Stimulated activated CD4-positive, alpha-beta T cell treated with anti-CD3 and anti-CD28 coated beads, Interleukin-1b, Interleukin-23, amount 100 ng/mL, for 1 hour (primary cell): ENCODE measurements at places on chromosomes 5 and 9.

- DNase-seq, result no peak
Observed at GRCh38 chr5:66891184-66891925, 295.2 kb downstream of the MAST4 start.

- no peak for DNase-seq
Observed at GRCh38 chr5:157677931-157678330, 6.6 kb downstream of the C5orf52 start.

DNA sequence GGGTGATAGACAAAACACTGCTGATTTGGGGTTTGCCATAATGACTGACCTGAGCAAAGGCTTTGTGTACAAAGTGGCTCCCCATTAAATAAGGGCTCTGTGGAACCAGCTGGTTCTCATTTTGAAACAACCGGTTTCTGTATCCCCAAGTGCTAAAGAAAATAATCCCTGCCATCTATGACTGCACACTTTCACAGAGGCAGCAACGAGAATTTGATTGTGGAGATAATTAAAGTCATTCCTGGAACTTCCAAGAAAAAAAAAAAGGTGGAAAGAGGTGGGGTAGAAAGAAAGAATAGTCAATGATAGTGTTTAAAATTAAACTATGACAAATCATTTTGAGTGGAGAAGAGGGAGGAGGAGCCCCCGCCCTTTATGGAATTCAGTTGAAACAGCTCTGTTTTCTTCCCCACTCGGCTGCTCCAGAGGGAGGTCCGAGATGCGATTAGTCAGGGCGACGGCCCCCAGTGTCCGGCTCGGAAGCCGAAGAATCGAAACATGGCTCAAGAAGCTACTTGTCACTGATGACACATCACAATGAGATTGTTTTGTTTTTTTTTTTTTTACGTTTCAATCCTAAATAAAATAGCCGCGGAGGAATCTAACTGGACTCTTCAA is 38.4 kb downstream of the EBF1 start:
- no peak for DNase-seq

DNA sequence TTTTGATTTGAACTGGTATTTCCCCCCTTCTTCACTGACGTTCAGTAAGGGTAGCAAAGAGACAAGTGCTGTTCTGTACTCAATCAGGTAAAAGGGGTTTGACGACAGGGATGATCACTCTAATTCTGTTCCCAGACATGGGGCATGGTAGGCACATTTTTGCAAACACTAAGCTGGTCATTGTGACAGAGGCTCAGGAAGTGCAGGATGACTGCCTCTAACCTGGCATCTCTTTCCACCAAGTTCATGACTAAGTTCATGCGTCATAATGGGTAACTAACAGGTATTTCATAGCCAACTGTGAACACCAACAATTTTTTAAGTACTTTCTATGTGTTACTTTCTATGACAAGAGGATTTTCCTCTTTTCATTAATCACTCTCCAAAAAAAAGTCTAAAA is 166.5 kb downstream of the MAPKAP1 start:
- no peak for DNase-seq

DNA sequence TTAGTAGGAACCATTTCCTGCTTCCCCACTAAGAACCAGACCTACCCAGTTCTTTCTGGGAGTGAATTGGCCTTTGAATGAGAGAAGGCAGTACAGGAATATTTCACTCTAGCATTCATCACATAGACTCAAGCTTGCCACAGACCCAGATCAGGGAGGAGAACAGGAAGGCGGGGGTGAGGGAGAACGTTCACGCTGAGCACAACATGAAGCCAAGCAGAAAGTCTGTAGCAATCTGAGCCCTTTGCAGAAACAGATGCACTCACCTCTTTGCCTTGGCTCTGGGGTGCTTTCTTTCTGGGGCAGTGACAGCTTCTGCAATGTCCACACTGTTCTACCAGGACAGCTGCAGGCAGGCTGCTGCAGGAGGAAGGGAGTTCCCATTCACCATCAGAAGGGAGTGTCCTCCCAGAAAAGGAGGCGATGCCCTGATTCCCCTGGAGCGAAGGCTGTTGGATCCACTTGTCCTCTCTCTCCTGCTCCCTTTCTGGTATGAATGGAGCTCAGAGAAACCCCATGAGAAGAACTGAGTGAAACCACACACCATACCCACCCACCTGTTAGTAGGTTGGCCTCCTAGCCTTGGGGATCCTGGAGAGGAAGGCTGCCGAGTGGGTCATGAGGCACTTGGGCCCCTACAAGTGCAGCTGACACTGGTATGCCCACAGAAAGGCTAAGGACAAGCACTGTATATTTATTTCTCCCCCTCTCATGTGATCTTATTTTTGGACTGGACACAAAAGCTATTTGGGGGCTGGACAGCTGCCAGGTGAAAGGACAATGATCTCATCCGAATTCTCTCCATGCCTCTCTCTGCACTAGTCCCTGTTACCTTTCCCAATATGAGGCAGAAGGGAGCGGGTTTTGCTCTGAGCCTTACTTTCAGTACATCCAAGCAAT is 11.7 kb upstream of the FGF1 start:
- DNase-seq, result no peak

DNA sequence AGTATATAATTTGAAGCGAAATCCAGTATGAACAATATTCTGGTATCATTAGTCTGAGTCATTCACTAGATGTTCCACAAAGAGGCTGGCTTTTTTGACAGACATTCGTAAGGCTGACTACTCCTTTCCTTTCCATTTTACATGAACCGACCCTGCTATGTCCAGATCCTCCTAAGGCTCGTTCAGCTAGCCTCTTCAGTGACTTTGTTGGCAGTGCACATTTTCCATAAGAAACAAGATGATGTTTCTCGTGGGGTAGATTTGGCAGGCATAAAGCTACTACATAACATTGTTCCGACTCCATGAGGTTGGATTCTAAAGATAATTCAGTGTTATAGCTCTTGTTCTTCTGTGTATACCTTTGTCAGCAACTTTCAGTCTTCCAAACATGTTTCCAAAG is 49.0 kb downstream of the ZNF462 start:
- DNase-seq, result no peak

DNA sequence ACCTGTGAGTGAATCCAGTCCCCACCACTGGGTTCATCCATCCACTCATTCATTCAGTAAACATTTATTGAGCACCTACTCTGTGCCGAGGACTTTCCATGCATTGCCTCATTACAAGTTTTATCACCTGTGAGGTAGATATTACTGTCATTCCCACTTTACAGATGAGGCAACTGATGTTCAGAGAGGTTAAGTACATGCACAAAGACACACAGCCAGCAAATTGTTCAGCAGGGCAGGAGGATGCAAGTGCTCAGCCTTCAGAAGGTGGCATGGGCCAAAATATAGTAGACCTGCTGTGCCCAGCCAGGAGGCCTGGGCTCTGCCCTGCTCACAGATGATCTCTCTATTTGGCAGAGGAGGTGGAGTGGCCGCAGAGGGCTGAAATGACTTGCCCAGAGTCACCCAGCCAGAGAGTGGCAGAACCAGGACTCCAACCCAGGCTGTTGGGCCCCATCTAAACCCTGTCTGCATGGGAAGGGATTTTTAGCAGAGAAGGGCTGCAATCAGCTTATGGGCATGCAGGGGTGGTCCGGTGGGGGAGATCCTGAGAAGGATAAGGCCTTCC is 7.6 kb upstream of the NEURL1B start:
- no peak for DNase-seq

GRCh38 chr5:170078458-170078857 is 27.2 kb upstream of the FOXI1 start:
- DNase-seq, result no peak

GRCh38 chr9:126131066-126132010 is 195.3 kb upstream of the MVB12B start:
- no peak for DNase-seq

DNA sequence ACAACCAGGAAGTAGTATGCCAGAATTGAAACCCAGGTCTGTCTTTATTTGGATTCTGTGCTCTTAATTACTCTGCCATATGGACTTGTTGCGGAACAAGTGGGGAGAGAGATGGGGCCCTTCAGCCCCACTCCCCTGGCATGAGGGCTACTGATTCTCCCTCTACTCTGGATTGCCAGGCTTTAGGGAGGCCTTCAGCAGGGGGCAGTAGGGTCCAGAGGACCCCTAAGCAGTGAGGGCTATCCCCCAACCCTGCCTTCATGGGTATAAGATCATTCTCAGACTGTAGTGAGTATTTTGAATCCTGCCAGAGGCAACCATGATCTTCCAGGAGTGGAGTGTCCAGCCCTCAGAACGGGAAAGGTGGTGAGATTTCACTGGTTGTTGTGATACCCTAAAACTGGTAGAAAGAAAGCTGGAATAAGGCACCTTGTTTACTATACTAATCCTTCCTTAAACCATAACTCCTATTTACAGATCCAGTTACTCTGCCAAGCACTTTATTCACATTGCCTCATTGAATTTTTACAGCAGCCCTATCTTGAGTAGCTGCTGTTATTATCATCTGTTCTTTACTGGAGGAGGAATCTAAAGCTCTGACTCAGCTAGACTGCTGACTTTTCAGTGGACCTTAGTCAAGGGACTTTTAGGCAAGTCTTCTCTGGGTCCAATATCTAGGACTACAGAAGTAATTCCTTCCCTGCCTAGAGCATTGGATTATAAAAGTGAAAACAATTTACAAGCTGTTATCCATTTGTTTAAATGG is 31.3 kb upstream of the LARP1 start:
- no peak for DNase-seq

GRCh38 chr9:107488375-107489143 is 1.0 kb downstream of the KLF4 start:
- DNase-seq, result no peak

- DNase-seq, result no peak
Observed at GRCh38 chr9:134340475-134341160, 14.4 kb downstream of the RXRA start.

GRCh38 chr5:168946363-168946762 is 354.6 kb downstream of the SLIT3 start:
- DNase-seq, result no peak

- DNase-seq, result no peak
Observed at GRCh38 chr9:110041452-110041851, 166.5 kb downstream of the C9orf152 start.
